Endodermal cell (in vitro differentiated cells): ENCODE measurements at places on chromosomes 11 and 22.

- DNase-seq = no peak
These were observed 44.0 kb downstream of the GRAMD1B start for GRCh38 chr11:123473941-123474677.

DNA sequence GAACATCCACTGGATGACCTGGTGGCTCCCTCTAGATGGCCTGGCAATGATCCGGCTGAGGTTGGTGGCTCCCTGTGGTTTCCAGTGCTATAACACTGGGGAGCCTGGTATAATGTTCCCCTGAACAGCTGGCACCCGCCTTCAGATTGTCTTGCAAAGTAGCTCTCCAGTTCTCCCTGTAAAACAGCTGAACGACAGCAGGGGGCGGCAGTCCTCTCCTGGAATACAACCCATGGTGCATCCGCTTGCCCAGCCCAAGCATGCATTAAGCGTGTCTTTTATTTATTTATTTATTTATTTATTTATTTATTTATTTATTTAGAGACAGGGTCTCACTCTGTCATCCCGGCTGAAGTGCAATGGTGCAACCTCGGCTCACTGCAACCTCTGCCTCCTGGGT, 258.9 kb downstream of the BUD13 start:
- peak; percentile 93 for DNase-seq

DNA sequence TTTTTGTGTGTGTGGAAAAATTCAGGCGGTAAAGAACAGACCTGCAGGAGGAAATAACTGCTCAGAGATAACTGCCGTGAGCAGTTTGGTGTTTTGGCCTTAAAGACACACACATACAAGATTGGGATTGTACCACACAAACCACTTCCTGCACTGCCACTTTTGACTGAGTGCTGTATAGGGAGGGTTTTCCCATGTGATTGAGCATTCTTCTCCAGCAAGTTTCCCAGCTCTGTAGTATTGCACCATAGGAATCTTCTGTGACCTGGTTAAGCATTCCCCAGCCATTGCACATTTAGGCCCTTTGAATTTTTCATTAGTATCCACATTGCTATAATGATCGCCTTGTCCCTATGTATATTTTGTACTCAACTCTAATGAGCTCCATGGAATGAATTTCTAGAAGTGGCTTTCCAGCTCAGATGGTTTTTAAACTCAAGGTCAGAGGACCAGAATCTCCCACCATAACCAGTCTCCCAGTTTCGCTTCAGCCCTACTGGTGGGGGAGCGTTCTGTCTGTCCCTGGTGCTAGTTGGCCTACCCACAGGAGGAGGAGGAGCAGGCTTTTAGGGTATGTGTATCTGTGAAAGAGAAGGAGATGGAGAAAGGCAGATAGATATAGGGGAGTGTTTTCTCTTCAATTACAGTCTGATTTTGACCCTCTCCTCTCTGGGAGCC, 9.3 kb downstream of the CD82 start:
- DNase-seq = no peak

DNA sequence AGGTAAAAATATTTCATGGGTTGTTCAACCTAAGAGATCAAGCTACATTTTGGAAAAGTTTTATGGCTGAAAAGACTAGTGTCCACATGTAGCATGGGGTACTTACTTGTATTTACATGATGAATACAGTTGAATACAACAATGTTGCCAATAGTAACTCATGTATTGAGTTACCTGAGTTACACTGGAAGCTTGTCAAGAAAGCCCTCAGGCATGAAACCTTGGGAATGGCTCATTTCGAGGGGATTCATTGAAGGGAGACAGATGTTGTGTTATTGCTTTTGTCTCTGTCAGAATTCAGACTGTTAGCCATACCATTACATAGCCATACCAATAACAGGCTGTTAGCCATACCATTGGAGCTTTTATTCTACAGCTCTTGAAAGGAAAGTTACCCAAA, 9.2 kb downstream of the OR51F2 start:
- DNase-seq = no peak

GRCh38 chr11:34072832-34073231, 21.3 kb downstream of the CAPRIN1 start:
- no peak for DNase-seq

GRCh38 chr11:133386262-133386661, 146.0 kb downstream of the OPCML start:
- DNase-seq = no peak

DNA sequence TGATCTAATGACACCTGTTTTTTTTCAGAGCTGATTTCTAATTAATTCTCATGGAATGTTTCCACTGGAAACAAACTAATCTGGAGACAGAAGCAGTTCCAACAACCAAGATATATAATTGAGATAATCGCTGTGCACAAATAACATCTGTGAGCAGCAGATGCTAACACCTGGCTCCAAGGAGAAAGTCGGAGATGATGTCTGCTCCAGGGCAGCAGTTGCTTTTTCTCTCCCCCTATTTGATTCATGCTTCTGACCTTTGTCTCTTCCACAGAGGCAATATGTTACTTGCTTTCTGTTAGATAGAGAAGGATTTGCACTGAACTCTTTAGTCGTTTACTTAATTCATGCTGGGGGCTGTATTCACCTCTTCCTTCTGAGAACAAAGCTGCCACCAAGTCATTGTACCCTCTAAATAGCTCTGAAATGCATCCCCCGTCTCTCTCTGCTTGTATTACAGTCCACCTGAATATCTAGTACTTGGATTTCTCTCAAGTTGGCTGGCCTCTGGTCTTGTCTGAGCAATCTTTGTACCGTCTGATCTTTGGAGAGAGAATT, 187.4 kb downstream of the MYO18B start:
- DNase-seq = peak; percentile 19

DNA sequence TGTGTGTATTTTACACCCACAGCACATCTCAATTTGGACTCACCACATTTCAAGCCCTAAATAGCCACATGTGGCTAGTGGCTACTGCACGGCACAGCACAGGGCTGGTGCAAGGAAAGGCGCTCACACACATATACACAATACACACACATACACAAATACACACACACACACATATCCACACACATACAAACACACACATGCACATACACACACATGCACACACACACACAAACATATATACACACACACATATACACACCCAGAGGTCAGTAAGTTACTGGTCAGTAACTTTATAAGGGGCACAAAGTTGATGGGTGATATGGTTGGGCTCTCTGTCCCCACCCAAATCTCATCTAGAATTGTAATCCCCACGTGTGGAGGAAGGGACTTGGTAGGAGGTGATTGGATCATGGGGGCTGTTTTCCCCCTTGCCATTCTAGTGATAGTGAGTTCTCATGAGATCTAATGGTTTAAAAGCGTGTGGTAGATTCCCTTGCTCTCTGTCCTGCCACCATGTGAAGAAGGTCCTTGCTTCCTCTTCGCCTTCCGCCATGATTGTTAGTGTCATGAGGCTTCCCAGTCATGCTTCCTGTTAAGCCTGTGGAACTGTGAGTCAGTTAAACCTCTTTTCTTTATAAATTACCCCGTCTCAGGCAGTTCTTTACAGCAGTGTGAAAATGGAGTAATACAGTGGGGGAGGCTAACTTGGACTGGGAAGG, 37.6 kb upstream of the DKK3 start:
- DNase-seq = no peak
